ENCODE measurements at places on chromosomes 2 and 18.

- peak; percentile 58 for DNase-seq
These were observed 1848.6 kb upstream of the CELF4 start for GRCh38 chr18:39414009-39414700.

DNA sequence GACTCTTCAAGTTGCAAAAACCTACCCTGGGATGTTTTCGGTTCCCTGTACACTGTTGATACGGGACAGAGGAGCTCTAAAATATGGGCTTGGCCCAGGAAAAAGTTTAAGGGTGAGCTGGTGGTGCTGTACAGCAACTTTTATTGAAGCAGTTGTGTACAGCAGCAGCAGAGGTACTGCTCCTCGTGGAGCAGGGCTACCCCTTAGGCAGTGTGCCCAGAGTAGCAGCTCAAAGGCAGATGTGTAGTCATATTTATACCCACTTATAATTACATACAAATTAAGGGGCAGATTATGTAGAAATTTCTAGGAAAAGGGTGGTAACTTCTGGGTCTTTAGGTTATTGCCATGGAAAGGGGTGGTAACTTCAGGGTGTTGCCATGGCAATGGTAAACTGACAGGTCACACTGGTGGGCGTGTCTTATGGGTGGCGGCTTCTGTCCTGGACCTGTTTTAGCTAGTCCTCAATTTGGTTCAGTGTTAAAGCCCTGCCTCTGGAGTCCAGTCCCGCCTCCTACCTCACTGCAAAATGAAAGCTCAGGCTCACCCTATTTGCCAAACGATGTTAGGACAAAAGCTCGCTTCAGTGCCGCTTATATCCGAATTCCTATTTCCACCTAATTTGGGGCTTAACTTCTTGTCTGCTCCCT lies 203.2 kb downstream of the ETAA1 start:
- peak; percentile 15 for DNase-seq

- no peak for DNase-seq
These were observed 39.2 kb upstream of the KIDINS220 start for GRCh38 chr2:8876628-8877027.

DNA sequence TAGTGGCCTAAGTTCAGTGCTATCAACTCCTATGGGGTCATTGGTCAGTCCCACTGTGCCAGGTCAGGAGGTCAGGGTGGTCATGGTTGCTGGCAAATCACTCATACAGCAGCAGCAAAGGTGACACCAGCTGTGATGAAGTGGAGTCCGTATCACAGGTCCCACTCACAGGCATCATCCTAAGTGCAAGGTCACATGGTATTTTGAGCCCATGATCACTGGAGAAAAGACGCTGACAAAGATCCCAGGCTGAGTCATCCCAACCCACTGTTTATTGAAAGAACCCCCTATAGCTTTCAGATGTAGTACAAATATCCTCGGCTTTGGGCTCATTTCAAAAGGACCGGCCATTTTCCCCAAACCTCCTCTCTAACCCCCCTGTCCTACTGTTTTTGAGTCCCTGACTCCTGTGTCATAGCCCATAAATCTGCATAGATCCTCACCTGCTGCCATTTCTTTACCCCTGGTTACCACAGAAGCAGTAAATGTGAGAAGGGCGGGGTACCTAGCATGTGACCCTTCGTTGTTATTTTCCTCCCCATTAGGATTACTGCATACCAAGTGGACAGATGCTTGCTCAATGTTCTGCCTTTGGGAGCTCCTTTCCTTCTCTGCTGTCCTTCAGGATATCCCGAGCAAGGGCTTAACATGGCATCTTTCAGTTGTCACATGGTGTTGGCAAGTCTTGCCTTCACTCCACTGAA lies 107.7 kb downstream of the COL6A3 start:
- no peak for DNase-seq

DNA sequence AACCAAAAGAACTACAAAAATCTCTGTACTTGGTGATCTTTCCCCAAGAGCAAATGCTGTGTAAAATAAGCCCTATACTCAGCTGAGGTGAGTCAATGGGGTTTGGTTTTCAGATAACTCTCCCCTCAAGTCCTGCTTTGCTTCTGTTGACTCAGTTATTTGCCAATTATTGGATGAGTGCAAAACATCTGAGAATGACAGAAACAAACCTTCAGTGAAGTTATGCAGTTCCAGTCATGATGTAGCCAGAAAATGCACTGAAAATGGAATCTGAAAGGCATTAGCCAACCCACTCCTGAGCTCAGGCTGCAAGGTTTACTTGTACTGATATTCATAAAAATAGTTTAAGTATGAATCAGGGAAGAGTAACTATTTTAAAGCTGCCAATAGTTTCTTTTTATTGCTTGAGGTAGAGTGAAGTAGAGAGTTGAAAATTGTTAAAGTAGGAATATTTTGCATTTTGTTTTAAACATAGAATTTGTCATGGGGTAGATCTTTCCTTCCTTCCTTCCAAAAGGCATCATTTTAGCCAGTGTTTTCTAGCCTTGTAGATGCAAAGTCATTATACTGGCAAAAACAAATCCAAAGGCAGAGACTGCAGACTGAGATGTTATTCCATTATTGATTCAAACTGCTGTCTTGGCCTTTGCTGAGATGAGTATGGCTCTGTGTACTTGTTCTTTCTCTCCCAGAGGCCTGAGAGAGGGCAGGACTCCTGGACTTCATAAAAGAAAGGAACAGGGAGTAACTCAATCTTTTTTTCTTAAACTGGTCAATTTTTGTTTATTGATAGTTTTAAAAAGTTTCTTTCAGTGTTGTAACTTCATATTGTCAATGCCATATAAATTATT lies 215.3 kb downstream of the RND3 start:
- DNase-seq, result peak; percentile 93

DNA sequence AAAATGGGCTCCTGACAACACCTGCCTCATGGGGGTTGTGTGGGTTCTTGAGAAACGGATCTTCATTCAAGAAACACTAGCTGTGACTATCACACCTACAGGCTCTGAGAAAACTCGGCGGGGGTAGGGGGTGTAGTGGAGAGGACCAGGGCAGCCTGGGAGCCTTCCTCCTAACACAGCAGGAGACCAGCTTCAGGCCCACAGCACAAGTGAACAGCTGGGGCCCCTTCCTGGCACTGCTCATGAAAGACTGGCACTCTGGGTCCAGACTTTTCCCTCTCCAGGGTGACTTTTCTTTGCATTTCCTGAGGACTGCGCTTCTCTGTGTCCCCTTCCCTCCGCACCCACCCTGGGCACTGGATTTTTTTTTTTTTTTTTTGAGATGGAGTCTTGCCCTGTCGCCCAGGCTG lies 7.2 kb upstream of the SEMA4C start:
- no peak for DNase-seq

DNA sequence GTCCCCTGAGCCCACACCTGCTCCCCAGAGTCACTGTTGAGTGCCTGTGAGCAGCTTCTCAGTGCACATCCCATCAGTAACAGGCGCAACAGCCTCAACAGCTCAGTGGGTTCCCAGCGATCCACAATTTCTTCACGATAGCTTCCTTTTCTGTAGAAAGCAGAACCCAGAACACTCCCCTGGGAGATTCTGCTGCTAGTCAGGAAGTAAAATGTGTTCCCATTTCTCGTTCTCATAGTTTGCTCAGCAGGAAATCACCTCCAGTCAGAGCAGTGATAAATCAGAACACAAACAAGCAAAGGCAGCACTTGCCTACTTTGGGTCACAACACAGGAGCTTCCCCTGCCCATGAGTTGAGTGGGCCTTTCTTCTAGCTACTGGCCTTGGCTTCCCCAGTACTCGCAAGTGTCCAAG lies 48.9 kb upstream of the ATG16L1 start:
- DNase-seq, result no peak

GRCh38 chr2:55581874-55582547 lies 35.4 kb downstream of the PPP4R3B start:
- DNase-seq, result no peak

- no peak for DNase-seq
These were observed 53.6 kb downstream of the PARD6G start for GRCh38 chr18:80193701-80194100.
